Thyroid gland (tissue), 4 donors: ENCODE measurements at places on chromosomes 2 and 18. TPM values are rescaled to one million over a fixed set of nuclear protein-coding genes. Genes with fewer than 3 reads are reported as not detected.

The NDC80 gene
- total RNA-seq, result 1.4 TPM

DNA sequence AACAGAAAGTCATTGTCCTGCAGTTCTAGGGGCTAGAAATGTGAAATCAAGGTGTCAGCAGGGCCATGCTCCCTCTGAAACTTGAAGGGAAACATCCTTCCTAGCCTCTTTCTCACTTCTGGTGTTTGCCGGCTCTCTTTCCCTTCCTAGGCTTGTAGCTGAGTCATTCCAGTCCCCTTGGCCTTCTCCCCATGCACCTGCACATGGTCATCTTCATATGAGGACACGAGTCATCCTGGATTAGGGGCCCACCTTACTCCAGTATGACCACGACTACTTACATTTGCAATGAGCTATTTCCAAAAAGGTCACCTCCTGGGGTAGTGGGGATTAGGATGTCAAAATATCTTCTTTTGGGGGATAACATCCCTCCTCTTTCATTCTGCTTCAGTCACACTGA, 168.5 kb upstream of the CXCR4 start:
- no peak overlapping the region for H3K27ac ChIP-seq
- H3K4me1 ChIP-seq, result no peaks in the 10 kb centered on the region
- H3K4me3 ChIP-seq, result no peak overlapping the region

The FAP gene
- total RNA-seq, result 10.1 TPM

The SRD5A2 gene
- not detected for total RNA-seq

DNA sequence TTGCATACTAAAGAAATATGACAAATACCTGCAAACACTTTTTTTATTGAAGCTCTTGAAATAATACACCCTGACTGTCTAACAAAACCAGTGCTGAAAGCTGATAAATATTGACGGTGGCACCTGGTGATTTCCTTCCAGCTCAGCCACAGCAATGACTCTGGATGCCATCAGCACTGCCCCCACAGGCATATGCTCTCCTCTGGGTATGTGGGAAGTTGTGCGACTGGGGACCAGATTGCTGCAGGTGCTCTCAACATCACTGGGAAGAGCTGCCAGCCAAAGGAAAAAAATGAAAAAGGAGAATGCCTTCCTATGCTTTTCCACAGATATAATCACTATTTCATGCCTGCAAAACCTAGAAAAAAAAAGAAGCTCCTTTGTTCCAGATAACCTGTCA, 141.5 kb downstream of the PIGN start:
- H3K36me3 ChIP-seq, result no peaks in the 10 kb centered on the region
- no peak overlapping the region for H3K4me3 ChIP-seq
- no peak for DNase-seq
- H3K4me1 ChIP-seq, result no peaks in the 10 kb centered on the region
- no peak overlapping the region for H3K27ac ChIP-seq

DNA sequence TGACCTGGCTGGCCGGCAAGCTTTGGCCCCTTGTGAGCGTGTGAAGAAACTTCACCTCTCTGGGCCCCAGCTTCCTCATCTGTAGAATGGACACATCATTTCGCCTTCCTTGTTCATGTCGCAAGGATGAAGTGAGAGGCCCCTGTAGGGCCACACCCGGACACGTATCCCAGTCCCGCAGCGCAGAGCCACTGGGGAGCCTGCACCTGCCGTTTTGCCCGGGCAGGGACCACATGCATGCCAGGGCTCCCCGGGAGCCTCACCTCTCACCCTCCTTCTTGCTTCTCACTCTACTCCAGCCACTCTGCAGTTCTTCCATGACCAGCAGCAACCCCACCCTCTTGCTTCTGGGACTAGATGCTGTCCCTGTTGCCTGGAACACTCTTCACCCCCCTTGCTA, 77.5 kb downstream of the FAM168B start:
- H3K4me3 ChIP-seq, result no peak overlapping the region
- no peaks in the 10 kb centered on the region for H3K27me3 ChIP-seq
- no peak for DNase-seq
- no peak overlapping the region for H3K27ac ChIP-seq
- H3K36me3 ChIP-seq, result no peaks in the 10 kb centered on the region

- H3K36me3 ChIP-seq, result no peaks in the 10 kb centered on the region
- no peak for DNase-seq
- no peak overlapping the region for H3K4me3 ChIP-seq
- no peaks in the 10 kb centered on the region for H3K27me3 ChIP-seq
- peak overlapping the region; percentile 72 for H3K27ac ChIP-seq
These were observed 183.6 kb downstream of the THADA start for GRCh38 chr2:43412114-43412753.

The EGR4 gene
- not detected for total RNA-seq

The TOGARAM2 gene
- total RNA-seq, result 0.40 TPM

The GALNT14 gene
- total RNA-seq, result 5.1 TPM

The PPP1R1C gene
- 2.8 TPM for total RNA-seq

- no peak overlapping the region for H3K27ac ChIP-seq
- no peak overlapping the region for H3K4me3 ChIP-seq
- no peaks in the 10 kb centered on the region for H3K36me3 ChIP-seq
- no peaks in the 10 kb centered on the region for H3K4me1 ChIP-seq
These were observed 83.8 kb upstream of the ACVR2A start for GRCh38 chr2:147760984-147761383.

The GRHL1 gene
- 8.6 TPM for total RNA-seq

GRCh38 chr2:26401739-26402541, at the start of gene DRC1:
Gene DRC1 (plus strand): TSS chr2:26401920. CDS start chr2:26401990, 70 bp downstream.
- DNase-seq, result peak; percentile 92
- no peaks in the 10 kb centered on the region for H3K27me3 ChIP-seq
- H3K4me1 ChIP-seq, result peaks cover 9% of the 10 kb centered on the region
- H3K36me3 ChIP-seq, result no peaks in the 10 kb centered on the region

GRCh38 chr2:216031960-216032689, 18.8 kb upstream of the MREG start:
- no peak for DNase-seq
- no peaks in the 10 kb centered on the region for H3K27me3 ChIP-seq
- no peak overlapping the region for H3K27ac ChIP-seq
- H3K4me3 ChIP-seq, result no peak overlapping the region

GRCh38 chr2:215830304-215830703, 183.0 kb downstream of the MREG start:
- peak; percentile 4 for DNase-seq
- H3K36me3 ChIP-seq, result no peaks in the 10 kb centered on the region
- no peaks in the 10 kb centered on the region for H3K4me1 ChIP-seq
- H3K27ac ChIP-seq, result no peak overlapping the region

DNA sequence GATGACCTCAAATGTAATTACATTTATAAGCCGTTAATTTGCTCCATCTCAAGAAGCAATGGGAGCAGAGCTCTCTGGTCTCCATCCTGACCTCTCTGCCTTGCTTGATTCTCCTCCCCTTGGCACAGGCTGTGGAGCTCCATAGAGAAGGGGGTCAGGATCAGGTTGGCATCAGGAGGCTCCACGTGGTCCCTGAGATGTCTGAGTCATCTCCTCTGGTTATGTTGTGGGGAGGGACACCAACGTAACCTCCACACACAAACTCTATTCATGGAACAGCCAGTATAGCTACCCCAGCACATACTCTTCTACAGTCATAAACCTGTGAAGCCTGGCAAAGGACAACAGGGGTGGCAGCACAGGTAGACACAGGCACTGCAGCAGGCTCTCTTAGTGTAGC, 29.0 kb downstream of the TRABD2A start:
- no peak overlapping the region for H3K4me3 ChIP-seq
- no peak for DNase-seq
- no peaks in the 10 kb centered on the region for H3K27me3 ChIP-seq
- no peaks in the 10 kb centered on the region for H3K4me1 ChIP-seq
- no peaks in the 10 kb centered on the region for H3K36me3 ChIP-seq
